Activated CD4-positive, alpha-beta T cell treated with anti-CD3 and anti-CD28 coated beads, Interleukin-2, amount 50 U/mL, for 24 hours (primary cell): ENCODE measurements at places on chromosomes 2 and 18.

- DNase-seq = no peak
Observed at GRCh38 chr2:69827796-69828540, 1.5 kb upstream of the GMCL1 start.

- no peak for DNase-seq
Observed at GRCh38 chr2:72727356-72727755, 98.5 kb downstream of the EXOC6B start.

GRCh38 chr2:176445956-176446355 is 176.7 kb downstream of the MTX2 start:
- no peak for DNase-seq

GRCh38 chr2:138516030-138516704 is 14.6 kb downstream of the SPOPL start:
- DNase-seq = no peak

DNA sequence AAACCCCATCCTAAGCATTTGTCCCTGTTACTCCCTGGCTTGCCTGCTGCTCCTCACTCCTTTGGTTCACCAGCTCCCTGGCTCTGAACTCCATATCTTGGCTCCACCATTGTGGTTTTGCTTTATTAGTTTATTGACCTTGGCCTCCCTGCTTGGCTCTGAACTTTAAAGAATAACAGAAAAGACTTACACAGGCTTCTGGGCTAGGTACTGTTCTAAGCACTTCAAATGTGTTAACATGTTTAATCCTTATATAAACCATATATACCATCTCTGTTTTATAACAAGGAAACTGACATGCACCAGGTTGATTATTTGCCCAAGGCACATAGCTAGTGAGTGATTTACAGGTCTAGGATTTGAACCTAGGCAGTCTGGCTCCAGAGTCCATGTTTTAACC is 149.7 kb upstream of the CAPN13 start:
- DNase-seq = no peak

- DNase-seq = no peak
Observed at GRCh38 chr2:97354576-97354975, 235.1 kb downstream of the ANKRD36B start.

GRCh38 chr2:9565436-9566153 is 10.0 kb upstream of the ADAM17 start:
- no peak for DNase-seq

DNA sequence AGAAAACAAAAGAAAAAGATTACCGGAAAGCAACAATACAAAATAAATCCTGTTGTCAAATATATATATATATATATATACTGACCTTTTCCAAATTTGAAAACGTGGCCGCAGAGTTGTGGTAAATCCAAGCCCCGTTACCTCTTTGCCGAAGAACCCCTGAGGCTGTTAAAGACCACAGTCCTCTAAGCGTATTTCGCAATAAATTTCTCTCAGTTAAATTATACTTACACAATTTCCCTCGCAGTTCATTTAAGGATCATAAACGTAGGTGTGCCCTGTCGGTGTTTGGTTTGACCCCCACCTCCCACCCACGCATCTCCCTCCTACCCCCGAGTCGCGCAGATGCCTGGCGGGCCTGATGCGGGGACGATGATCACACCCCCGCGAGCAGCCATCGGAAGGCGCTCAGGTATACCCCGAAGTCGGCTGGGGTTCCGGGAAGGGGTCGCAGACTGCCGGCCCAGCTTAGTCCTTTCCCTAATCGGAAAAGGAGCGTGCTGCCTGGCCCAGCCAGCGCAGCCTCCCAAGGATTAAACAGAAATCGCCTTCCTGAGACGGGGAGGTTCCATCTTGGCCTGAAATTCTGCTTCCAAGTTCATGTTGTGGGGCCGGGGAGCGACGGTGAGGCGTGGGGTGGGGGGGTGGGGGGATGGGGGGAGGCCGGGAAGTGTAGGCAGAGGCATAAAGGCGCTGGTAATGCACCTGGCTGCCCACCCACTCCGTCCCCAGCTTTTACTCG is 2.9 kb upstream of the MEIS1 start:
- DNase-seq = no peak

DNA sequence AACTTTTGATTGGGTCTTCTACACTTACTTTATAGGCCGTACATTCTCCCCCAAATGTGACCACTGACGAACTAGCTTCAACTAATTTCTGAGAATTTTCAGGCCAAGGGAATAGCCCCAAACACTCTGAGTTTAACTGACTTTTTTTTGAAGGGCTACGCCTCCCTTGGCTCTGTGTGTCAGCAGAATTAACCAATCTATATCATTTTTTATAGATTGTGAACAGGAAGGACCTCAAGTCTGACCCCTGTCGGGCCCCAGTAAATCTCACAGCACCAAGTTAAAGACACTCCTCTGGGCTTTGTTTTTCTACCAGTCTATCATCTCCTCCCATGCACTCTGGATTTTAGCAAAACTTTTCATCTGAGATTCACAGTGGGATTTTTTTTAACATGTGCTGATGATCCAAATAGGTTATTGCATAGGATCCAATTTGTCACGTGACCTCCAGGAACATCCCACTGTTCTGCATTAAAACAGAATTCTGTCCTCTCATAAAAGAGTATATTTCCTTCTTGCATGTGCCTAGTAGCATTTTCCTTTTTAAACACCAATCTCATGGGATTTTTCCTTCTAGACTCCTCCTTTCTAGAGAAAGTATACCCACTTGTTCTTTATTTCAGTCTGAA is 307.1 kb downstream of the OSR1 start:
- DNase-seq = no peak

- peak; percentile 26 for DNase-seq
Observed at GRCh38 chr2:213015387-213016165, 135.8 kb downstream of the IKZF2 start.

DNA sequence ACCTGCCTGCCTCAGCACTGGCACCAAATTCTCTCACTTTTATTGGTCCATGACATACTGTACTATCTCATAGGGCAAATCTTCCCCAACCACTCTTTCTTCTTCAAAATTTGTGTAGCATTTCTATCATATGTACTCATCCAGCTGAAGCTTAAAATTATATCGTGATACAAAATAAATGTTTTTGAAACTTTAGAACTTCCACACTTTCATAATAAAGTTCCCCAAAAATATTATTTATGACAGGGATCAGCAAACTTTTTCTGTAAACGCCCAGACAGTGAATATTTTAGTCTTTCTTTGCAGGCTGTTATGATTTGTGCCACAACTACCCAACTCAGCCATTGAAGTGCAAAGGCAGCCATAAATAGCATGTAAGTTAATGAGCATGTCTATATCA is 76.2 kb upstream of the POU3F3 start:
- no peak for DNase-seq

DNA sequence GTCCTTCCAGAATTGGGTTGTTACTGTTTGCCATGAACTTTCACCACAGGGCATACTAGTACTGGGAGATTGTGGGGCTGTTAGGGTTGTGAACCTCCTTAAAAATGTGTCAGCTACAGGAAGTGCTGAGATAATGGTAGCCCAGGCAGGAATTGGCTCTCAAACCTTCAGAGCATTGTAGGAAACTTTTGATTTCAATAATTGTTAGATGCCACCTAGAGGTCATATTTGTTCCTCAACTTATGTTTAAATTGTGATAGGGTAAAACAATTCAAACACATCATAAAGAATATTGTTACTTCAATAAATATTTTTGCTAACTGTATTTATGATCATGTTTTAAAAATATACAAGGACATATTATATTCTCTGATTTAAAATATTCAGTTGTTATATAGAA is 594.6 kb downstream of the ADCYAP1 start:
- DNase-seq = no peak

GRCh38 chr2:126644630-126645191 is 11.2 kb upstream of the GYPC start:
- no peak for DNase-seq

GRCh38 chr18:45657357-45658335 is 42.4 kb downstream of the SLC14A2 start:
- DNase-seq = no peak

DNA sequence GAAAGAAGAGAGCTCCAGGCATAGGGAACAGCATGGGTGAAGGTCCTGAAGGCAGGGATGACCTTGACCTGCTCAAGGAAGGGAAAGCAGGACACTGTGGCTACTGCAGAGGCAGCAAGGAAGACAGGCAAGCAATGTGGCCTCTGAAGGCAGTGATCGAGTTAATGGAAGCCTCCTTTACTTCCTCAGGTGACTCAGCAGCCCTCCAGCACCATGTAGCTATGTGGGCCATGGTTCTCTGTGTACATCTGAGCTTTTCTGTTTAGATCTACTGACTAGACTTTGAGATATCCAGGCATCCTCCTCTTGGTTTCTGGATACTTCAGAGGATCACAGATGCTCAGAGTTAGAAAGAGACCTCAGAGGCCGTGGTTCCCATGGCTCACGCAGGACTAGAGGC is 107.3 kb upstream of the PID1 start:
- DNase-seq = no peak

GRCh38 chr2:50401772-50402653 is 629.9 kb downstream of the NRXN1 start:
- no peak for DNase-seq

DNA sequence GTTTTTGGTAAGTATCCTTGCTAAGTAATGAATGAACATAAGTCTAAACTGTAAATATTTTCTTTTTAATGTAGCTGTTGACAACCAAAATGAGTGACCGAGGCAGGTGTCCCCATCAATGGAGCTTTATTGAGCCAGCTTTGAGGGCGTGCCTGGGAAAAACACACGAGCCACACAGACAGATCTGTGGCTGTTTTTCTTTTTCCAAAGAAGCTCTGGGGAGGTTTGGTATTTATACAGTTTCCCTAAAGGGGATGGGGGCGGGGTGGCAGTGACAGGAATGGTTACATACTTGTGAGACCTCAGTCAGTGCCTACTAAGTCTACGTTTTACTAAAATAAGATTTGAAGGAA is 11.2 kb downstream of the DBI start:
- no peak for DNase-seq

GRCh38 chr2:106232638-106233349 is 38.7 kb upstream of the UXS1 start:
- no peak for DNase-seq

DNA sequence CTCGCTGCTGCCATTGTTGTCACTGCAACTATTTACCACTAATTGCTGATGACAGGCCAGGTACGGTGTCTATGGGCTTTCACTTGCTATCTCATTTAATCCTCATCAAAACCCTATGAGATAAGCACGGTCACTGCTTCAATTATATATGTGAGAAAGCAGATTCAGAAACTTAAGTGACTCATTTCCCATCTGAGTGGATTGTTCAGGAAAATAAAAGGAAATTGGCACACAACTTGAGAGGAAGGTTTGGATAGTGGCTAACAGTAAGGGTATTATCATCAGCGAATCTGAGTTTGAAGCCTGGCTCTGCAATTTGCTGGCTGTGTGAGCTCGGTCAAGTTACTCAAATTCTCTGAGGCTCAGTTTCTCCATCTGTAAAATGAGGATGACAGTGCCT is 196.0 kb downstream of the KCNS3 start:
- no peak for DNase-seq

DNA sequence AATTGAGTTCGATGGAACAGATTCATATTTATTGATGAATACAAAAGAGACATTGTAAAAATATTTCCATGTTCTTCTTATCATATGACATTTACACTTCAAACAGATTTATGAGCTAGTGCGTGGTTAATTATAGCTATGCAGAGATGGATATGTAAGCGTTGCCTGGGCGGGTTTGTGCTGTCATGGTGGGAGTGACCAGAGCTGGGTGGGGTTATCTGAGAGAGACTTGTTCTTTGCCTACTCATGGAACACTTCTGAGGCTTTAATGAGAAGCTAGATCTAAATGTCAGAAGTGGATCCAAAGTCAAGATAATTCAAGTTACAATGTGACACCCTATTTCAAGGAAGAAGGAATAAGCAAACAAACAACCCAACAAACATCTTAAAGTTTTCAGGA is 162.3 kb upstream of the ZEB2 start:
- DNase-seq = no peak

DNA sequence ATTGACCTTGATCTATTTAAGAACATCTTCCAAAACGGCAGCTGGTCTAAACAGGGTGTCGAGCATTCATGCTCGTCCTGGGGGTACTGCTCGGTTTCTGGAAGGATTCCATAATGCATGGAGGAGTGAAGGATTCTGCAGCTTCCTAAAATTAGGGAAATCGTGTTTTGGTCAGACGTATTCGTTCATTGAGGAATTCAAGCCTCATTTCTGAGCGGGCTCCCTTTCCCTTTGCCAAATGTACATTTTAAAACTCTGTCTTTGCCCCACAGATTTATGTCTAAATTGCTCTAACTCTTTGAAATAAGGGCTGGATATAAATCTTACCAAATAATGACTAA is 144.0 kb downstream of the BCL11A start:
- no peak for DNase-seq

DNA sequence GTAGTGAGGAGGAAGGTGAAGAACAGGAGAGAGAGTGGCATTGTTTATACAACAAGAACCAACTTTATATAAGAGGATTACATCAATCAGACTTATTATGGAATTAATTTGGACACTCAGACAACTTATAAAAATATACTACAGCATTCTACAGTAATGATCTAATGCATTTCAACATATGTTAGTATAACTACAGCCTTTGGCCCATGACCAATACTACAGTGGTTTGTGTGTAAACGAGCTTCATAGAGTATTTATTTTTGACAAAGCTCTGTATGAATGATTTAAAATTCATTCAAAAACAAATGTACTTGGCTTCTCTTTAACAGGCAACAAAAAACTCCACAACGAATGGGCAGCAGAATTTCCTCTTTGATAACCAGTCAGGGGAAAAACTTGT is 72.8 kb downstream of the ZNF521 start:
- DNase-seq = no peak

- DNase-seq = no peak
Observed at GRCh38 chr2:37405781-37406180, 61.4 kb downstream of the QPCT start.

GRCh38 chr2:216071111-216071851 is 10.3 kb downstream of the PECR start:
- no peak for DNase-seq

GRCh38 chr2:135839713-135840112 is 2.7 kb upstream of the LCT start:
- DNase-seq = no peak

GRCh38 chr18:21743166-21743832 is 2.7 kb downstream of the MIB1 start:
- no peak for DNase-seq

DNA sequence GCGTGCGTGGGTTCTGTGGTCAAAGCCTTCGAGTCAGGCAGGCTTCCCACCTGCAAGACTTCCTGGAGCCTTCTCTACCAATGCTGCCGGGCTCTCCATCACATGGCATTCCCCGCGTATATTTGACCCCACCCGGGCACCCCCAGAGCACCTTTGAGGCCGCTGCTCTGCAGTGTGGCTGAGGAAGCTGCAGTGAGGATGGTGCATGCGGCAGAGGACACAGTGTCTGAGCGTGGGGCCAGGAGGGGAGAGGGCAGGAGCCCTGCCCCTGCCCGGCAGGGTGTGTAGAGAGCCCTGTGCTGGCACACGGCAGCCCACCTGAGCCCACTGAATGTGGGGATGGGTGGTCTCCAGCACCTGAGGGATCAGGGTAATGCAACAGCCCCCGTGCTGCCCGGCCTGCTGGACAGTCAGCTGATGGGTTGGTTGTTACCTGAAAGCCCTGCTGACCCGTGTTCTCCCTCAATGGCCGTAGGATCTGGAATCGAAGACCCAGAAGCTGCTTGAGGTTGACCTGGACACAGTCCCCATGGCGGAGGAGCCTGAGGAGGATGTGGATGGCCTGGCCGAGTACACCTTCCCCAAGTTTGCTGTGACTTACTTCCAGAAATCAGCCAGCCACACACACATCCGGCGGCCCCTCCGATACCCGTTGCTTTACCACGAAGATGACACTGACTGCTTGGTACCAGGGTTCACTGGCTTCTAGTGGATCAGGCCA is 36.8 kb upstream of the GPR17 start:
- no peak for DNase-seq
